ENCODE measurements at places on chromosomes 2 and 18. TPM values are rescaled to one million over a fixed set of nuclear protein-coding genes. Genes with fewer than 3 reads are reported as not detected.

GAREM2 gene
- total RNA-seq, result 1.7 TPM

GRCh38 chr18:46220116-46220515 lies 115.9 kb downstream of the HAUS1 start:
- no peak for DNase-seq

DNA sequence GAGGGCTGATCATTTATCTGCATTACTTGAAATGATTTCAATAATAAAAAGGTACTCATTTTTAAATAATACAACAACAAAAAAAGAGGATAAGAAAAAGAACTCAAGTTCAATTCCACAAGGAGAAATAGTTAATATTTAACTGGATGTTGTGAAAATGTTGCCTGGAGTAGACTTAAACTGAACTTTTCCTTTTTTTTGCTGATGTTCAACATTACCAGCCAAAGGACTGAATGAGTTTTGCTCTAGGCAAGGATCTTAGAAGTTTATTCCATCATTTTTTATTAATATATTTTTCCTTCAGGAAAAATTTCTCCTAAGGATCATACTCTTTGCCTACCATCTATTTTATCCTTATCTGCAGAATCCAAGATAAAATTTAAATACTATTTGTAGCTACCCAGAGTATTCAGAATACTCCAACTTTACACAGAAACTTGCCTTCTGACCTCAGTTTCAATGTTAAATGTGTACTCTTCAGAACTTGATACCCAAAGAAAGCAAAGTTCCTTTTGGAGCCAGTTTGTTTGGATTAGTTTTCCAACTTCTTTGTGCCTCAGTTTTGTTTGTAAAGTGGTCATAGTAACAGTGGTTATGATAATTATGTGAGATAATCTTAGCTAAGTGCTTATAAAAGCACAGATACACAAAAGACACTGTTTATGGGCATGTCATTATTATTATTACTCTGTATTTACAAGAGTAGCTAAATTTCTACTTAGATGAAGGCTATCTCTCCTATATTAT lies 12.8 kb downstream of the CKAP2L start:
- DNase-seq, result no peak

GRCh38 chr18:70636991-70637390 lies 348.1 kb downstream of the SOCS6 start:
- DNase-seq, result no peak

OR6B2 gene
- 1.7 TPM for total RNA-seq

GRCh38 chr2:152336854-152337510 lies 2.0 kb downstream of the FMNL2 start:
- DNase-seq, result peak; percentile 53

DNA sequence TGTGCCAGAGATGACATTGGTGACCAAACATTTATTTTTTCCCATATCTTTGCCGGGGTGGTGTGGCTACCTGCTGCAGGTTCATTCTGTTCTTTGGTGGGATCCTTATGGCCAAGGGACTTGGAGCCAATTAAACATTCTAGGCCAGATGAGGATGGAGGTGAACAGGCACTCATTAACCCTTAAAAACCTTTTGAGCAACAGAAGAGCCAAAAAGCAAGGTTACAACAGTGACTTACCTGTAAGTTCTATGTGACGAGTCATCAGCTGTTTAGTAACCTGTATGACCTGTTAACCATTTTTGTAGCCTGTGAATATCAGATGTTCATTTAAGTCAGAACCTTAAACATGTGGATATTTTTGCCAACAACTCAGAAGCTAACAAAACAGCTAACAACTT lies 105.6 kb downstream of the XRCC5 start:
- DNase-seq, result no peak

- peak; percentile 26 for DNase-seq
Measured at GRCh38 chr2:102736110-102736409, 25.8 kb upstream of the TMEM182 start.

DNA sequence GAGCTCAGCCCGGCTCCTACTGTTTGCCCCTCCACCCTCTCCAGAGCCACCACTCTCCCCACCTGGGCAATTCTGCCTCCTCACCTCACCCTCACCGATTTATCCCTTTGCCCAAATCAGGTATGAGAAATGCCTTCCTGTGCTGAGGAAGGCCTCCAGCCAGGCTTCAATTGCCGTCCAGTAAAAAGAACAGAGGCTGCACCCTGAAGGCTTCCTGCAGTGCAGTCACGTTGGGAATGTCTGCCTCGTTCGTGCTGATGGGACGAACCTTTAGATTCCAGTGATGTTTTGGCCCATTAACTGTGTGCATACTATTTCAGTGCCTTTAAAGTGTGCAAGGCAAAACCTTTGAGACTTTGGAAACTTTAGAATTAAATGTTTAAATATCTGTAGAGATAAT lies 34.2 kb downstream of the ATP6V1C2 start:
- no peak for DNase-seq

DNA sequence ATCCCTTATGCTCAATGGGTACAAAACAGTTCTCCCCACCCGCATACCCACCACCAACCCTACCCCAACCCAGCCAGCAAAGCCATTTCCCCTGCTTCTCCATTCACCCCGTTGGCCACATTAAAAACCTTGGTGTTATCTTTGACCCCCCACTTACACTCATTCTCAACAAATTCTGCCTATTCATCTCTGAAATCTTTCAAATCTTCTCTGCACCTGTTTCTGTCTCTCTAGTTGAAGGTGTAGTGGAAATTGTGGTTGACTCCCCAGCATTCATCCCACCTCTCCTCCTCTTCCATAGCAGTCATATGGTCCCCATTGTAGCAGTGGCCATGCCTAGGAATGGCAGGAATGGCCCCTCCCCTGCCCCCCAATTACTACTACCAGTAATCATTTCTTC lies 20.5 kb upstream of the TET3 start:
- no peak for DNase-seq

- DNase-seq, result no peak
Measured at GRCh38 chr2:147621656-147622197, 223.1 kb upstream of the ACVR2A start.

DNA sequence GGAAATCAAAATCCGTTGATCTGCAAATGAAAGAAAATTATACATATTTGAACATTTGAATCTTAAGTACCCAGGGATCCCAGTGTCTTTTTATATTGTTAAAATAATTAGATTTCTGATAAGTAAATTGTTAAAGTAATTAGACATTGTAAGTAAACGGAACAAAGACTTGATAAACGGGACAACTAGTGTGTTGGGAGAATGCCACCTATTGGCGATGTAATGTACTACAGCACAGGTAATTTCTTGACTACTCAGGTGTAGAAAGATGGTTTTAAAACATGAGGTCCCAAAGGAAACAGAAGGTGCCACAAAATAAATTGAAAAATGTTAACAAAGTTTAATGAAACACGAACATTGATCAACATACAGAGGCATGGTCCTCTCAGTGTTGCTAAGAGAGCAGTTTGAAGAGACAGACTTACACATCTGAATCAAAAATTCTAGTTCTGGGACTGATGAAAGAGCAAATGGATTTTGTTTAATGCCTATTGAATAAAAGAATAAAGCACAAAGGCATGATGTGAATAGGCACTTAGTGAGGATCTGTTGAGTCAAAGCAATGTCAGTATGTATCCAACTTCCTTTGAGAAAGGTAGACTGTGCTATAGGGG lies 103.4 kb upstream of the RASGRP3 start:
- DNase-seq, result no peak

GRCh38 chr2:100194951-100195350 lies 52.6 kb upstream of the AFF3 start:
- DNase-seq, result no peak

TLX2 gene
- not detected for total RNA-seq

RUFY4 gene
- 13.7 TPM for total RNA-seq

DNA sequence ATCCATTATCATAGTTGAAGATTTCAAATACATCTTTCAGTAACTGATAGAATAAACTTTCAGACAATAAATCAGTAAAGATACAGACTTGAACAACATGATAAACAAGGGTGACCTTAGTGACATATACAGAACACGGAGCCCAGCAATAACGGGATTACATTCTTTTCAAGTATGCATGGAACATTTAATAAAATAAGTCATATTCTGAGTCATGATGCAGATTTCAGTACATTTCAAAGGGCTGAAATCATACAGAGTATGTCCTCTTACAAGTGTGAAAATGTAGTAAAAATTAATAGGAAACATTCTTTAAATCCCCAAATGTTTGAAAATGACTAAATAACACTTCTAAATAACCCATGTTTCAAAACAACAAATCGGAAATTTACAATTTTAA lies 17.2 kb upstream of the KLHL29 start:
- DNase-seq, result peak; percentile 42

SNORC gene
- 0.24 TPM for total RNA-seq

RBM44 gene
- total RNA-seq, result 2.4 TPM

DNA sequence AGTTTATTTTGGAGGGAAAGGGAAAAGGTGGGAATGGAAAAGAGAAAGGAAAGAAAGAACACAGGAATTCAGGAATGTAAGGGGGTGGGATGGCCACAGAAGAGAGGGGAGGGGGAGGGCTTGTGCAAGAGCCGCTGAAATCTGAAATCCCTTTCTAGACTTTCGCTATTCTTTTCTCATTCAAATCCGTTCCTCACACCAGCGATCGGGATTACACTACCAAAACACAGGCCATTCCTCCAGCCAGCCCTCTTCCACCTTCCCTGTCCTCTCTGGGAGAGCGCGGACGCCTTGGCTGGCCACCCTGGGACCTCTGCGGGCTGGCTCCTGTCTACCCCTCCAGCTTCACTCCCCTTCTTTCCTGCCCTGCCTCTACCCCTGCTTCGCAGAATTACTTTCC lies 102.3 kb downstream of the CDCA7 start:
- no peak for DNase-seq

- no peak for DNase-seq
Measured at GRCh38 chr2:16470936-16471490, 194.6 kb downstream of the CYRIA start.

LIPG gene
- total RNA-seq, result 6.7 TPM

MFF gene
- 94.6 TPM for total RNA-seq

GRCh38 chr2:73174941-73175662 lies 27.3 kb upstream of the NOTO start:
- no peak for DNase-seq
